ENCODE measurements at places on chromosomes 7 and 10.

GRCh38 chr10:7532723-7533498, 122.1 kb upstream of the SFMBT2 start:
- DNase-seq = no peak

GRCh38 chr7:137946011-137946410, 55.9 kb downstream of the CREB3L2 start:
- DNase-seq = no peak

GRCh38 chr7:114088470-114088940, 169.7 kb upstream of the PPP1R3A start:
- DNase-seq = no peak

GRCh38 chr10:70963271-70963670, 74.9 kb upstream of the PCBD1 start:
- DNase-seq = no peak

DNA sequence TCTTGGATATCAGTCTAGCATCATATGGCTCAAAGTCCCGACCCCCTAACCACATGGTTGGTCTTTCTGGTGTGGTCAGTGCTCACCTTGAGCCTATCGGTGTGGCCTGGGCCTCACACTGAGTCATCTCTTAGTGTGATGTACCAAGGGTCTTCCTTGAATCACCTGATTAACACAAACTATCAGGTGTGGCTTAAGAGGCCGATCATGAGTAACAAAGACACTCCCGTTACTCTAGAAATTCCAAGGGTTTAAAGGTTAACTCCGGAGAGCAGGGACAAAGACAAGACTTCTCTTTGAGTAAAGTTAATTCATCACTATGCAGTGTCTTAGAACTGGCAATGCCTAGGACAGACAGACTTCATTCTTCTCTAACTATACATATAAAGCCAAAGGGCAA, 52.3 kb upstream of the ARMC3 start:
- DNase-seq = no peak

DNA sequence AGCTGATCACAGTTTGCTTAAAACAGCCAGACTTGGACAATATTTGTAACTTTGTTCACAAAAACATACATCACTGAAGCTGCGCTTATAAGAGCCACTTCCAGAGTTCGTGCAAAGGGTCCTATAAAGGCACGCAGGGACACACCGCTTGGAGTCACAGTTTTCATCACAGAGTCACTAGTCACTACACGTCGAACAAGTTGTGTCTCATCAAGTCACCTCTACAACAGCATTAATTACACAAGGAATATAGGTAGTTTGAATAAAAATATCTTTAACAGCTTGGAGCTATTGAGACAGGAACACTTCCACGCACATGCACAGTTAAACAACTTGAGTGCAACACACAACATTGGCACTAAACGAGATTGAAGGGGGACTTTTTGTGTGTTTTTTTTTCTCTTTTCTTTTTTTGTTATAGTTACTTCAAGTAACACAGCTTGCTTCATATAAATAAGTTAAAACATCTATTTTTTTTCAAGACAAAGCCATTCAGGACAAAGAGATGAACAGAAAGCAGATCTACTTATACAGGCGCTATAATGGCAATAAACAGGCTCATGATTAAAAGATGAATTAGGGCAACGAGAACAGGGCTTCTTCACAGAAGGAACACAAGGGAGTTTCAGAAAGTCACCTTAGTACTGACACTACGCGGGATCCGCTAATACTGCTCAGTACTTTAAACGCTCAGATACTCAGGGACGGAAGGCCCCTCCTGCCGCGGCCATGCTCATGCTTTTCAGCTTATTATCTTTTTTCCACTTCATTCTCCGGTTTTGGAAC, 2.2 kb downstream of the HOXA5 start:
- DNase-seq = no peak

DNA sequence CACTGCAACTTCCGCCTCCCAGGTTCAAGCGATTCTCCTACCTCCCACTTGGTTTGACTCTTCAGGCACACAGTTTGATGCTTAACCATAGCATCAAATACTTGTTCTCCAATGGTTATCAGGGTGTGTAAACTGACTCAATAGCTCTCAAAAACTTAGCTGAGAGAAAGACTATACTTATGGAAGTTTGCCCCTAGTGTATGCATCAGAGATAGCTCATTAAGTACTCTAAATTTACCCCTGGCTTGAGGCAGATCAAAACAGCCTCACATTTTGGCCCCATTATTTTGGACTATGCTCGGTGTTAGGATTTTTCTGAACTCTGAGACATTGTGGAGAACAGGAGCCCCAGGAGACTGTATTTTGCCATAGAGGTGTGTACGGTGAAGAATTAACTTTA, 40.8 kb upstream of the SLC35B4 start:
- DNase-seq = no peak

DNA sequence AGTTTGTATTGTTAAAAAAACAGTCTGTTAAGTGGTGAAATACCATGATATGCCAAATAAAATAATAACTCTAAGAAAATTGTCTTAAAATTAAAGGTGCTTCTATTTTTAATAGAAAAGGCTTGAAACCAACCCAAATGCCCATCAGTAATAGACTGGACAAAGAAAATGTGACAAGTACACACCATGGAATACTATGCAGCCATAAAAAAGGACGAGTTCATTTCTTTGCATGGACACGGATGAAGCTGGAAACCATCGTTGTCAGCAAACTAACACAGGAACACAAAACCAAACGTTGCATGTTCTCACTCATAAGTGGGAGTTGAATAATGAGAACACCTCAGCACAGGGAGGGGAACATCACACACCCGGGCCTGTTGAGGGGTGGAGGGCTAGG, 7.1 kb downstream of the CNTNAP2 start:
- no peak for DNase-seq

DNA sequence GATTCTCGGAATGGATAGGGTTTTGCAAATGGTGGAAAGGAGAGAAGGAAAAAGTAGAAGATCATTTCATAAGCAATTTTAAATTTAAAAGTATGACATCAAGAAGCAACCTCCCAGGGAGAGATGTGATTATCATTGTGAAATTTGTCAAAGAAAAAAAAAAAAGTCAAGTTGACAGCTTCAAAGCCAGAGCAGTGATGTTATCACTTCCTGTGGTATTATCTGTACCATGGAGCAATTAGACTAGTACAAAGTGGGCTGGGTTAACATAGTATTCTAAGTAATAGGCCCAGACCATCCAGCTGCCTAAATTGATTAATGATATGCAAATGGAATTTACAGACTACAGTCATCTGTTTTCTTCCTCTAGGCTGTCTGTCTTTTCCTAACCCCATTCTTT, 84.0 kb upstream of the NPY start:
- no peak for DNase-seq

GRCh38 chr10:4267086-4267773, 482.2 kb upstream of the KLF6 start:
- DNase-seq = no peak

- no peak for DNase-seq
These were observed 3.9 kb upstream of the CDK6 start for GRCh38 chr7:92840316-92840715.

DNA sequence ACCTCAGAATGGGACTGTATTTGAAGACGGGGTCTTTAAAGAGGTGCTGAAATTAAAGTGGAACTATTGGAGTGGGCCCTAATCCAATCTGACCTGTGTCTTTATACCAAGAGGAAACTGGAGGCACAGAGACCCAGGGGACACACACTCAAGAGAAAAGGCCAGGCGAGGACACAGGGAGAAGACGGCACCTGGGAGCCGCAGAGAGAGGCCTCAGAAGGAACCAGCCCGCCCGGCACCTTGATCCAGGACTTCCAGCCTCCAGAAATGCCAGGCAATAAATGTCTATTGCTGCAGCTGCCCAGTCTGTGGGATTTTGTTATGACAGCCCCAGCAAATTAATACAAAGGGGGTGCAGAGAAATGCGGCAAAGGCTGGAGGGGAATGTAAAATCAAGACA, 10.5 kb downstream of the CARD11 start:
- no peak for DNase-seq

DNA sequence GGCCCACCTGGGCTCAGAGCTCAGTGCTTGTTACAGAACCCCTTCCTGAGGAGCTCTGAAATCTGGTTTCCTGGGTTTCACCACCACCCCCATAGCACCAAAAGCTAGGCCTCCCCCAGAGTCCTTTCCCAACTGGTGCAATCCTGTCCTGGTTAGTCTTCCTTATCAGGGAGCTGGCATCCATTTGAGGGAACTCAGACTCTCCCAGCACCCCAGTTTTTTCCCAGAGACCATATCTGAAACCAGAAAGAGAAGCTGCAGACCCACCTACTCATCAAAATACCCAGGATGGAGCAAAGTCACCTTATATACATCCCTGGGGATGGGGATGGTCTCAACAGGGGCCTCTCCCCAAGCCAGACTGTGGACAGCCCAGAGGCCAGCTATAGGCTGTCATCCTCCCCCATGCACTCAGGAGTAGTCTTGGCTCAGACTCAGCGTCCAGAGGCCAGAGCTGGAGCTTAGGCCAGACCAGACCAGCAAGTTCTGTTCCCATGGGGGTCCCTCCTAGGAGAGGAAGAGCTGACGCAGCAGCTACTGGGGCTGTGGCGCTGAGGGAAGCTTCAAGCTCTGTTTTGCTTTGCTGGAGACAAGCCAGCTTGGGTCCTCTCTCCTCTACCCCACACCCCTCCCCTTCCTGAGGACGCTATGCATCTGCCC, 3.0 kb downstream of the TBATA start:
- no peak for DNase-seq

DNA sequence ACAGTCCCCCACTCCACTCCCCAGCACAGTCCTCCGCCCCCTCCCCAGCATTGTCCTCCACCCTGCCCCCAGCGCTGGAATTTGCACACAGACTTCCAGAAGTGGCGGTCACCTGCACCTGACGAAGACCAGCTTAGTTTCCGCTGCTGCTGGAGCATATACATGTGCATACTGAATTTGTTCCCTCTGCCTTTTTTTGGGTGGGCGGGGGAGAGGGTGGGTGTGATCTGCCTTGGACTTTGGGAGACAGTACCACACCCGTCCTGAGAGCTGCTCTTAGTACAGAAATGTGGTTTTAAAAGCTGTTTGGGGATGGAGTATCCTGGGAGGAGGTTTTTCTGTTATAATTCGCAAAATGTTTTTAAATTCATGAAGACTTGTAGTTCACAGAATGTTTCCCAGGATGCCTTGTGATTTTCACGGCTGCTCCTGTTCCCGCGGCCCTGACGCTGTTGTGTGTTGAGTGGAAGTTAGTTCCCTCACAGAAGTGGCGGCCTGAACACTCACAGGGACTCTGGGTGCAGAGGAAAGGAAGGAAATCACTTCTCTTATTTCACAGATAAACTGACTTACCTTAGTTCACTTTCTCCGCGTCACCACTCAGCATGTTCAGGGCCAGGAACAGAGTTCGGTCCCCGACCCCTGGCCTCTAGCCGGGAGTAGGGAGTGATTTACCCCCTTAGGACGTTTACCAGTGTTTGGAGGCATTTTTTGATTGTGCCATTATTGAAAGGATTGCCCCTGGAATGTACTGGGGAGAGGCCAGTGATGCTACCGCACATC, 18.6 kb downstream of the PFKP start:
- DNase-seq = no peak

DNA sequence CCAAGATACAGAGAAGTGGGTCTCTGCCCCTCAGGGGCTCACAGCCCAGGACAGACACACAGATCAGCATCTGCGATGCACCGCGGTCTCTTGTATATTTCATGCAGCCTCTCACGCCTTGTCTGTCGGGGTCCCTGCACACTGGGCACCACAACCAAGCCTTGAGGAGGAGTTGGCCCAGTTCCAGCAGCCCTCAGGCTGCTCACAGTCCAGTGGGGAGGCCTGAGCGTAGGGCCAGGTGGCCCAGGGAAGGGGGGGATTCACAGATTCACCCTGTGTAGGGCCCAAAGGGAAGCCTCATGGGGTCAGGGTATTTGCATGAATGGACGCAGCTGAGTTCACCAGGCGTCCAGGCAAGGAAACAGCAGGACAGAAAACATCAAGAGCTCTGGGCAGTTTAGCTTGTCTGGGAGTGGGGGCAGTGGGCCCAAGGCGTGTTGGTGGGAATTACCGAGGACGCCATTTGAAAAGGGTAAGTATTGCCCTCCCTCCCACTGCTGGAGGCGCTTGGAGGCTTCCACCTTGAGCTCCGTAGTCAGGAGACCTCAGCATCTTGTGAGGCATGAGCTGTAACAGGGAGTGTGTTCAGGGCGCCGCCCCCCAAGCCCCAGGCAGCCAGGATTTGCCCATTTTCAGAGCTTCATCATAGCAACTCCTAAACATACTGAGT, 129.1 kb upstream of the CHST15 start:
- no peak for DNase-seq

DNA sequence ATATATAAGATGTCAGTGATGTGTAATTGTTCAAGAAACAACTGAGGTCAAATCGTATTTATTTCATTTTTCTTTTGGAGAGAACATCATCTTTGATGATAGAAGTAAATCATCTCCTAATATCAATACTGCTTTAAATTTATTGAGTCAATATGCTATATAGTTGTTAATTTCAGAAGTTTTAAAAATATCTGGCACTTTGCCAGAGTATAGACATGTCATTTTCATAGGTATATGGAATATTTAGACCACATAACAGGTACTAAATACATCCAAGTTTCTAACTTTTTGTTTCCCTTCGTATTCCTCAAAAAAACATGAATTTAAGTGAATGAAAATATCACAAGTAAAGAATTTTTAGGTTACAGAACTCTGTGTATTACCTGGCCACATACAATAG, 577.8 kb downstream of the ARL4A start:
- DNase-seq = no peak

- DNase-seq = no peak
These were observed 129.0 kb upstream of the TCF7L2 start for GRCh38 chr10:112821038-112821437.

GRCh38 chr7:156612930-156613329, 27.6 kb upstream of the RNF32 start:
- no peak for DNase-seq

- no peak for DNase-seq
These were observed 203.9 kb downstream of the TEX36 start for GRCh38 chr10:125479059-125479458.

DNA sequence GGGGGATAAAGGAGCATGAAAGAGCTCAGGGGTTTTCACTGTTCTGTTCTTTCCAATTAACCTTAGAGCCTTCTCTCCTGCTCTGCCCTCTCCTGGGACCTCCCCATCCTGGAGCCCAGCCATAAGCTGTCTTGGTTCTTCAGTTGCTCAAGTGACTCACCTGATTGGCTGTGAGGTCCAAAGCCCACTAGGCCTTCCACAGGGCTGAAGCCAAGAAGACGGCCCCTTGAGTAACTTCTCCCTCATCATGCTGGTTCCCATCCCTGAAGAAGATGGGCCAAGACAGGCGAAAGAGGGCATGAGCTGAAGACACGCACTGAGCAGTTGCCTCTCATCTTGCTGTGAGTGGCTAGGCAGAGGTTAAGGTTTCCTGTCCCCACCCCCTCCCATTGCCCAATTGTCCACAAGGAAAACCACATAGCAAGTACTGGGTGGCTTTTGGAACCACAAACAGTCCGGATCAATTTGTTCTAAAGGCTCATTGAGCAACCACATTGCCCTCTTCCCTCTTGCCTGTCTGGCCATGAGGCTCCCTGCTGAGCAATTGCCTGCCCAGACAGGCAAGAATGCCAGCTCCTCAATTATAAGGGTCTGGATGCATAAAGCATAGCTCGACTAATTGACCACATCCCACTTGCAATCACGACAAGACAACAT, 43.9 kb upstream of the GPAM start:
- no peak for DNase-seq

- DNase-seq = no peak
These were observed 5.5 kb upstream of the MNX1 start for GRCh38 chr7:157016024-157016351.

GRCh38 chr10:63200431-63200830, 67.3 kb downstream of the NRBF2 start:
- no peak for DNase-seq

GRCh38 chr7:41809940-41810576, 107.2 kb upstream of the INHBA start:
- DNase-seq = no peak

GRCh38 chr7:27763983-27764508, 24.1 kb downstream of the TAX1BP1 start:
- DNase-seq = no peak

All from mesothelial cell of epicardium (in vitro differentiated cells).